ENCODE measurements at places on chromosomes 6 and 20.
A peak's percentile ranks its signal among the peaks of the same experiment; 100 is the strongest.

DNA sequence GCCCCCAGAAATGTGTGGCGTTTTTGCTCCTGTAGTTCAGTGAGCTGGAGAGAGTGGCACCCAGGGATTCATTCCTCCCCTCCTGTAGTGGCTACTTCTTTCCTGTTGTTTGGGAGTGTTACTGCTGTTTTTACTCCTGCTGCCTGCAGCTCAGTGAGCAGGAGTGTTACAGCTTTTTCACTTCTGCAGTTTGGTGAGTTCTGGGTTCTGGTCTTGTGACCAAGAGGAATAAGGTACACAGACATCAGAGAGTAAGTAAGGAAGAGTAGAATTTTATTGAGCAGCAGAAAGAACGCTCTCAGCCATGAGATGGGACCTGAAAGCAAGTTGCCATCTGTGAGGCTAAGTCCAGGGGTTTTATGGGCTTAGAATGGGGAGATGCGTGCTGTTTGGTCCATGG, 966.3 kb upstream of the CITED2 start:
- DNase-seq: no peak

GRCh38 chr20:13166011-13166410, 55.1 kb upstream of the ISM1 start:
- no peak for DNase-seq

DNA sequence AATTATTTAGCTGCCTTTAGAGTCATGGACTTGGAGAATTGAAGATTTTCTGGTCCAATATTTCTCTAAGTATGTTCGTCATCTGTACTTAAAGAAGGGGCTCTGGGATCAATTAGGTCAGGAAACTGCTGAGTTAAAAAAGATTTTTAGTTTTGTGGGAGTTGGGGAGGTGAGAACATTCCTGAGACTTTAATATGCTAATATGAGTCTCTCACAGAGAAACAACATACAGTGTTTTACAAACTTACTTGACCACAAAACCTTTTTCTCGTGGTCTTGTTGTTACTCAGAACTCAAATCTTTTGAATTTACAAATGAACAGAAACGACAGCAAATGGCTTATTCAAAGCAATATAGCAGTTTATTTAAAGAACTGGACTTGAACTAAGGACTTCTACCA, 67.9 kb downstream of the LIN28B start:
- DNase-seq: no peak

GRCh38 chr6:65161661-65162060, 545.4 kb downstream of the EYS start:
- no peak for DNase-seq

- peak; percentile 78 for DNase-seq
Measured at GRCh38 chr6:34414999-34415858, 10.6 kb downstream of the RPS10 start.

- DNase-seq: no peak
Measured at GRCh38 chr6:43669922-43670622, 17.5 kb downstream of the MRPS18A start.

DNA sequence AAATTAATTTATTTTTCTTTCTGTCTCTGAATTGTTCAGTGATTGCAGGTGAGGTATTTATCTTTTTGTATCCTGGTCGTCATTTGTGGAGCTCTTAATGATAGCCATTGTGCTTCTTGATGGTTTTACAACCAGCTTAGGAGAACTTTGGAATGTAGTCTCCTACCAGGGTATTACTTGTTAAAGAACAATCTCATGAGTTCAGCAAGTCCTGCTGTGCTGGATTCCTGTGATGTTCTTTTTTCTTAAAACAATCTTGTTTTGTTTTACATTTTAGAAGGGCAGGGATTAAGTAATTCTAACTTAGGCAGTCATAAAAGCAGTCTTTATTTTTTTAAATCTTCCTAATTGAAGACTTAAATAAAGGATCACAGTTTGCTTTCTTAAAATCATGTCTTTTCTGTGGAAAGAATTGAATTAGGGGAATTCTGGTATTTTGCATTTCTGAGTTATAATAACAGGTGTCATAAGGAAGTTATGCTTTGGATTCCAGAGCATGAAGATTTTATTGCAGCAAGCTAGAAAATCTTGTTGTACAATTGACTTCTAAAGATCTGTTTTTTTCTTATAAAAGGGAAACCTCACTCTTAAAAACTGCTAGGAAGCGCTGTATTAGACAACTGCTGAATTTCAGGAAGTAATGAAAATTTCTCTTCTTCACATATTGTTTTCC, 23.7 kb downstream of the RIOK1 start:
- peak; percentile 51 for DNase-seq

- no peak for DNase-seq
Measured at GRCh38 chr6:122714059-122714458, 65.5 kb upstream of the FABP7 start.

DNA sequence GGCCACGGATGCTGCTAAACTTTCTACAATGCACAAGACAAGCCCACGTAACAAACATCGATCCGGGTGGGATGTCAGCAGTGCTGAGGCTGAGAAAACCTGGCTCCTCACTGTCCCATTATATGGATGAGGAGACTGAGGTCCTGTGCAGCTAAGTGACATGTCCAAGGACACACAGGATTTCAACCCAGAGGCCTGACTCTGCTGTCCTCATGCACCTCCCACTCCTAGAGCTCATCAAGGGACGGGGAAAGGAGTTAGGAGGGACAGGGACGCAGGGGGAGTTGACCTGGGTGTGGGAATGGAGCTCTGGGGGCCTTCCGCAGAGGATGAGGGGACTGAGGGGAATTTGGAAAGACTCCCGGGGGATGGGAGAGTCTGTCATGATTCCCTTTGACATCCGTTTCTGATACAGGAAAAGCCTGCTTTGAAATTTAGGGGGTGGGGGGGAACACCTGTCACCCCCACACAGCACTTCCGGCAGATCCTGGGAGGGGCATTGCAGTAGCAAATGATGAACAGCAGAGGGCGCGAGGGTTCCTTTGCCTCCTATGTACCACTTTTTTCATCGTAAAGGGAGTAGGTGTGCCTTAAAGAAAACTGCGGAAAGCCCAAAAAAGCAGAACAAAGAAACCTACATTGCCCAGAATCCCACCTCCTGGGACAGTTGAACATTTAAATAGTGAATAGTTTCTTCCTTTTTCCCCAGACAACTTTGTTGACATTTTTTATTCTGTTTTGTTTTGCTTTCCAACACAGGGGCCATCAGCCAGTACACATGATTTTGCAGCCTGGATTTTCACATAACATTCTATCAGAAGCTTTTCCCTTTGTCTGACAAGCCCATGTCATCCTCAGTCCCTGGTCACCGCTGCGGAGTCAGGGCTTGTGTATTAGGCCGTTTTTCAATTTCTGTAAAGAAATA, 48.6 kb downstream of the SLC2A10 start:
- DNase-seq: peak; percentile 55

DNA sequence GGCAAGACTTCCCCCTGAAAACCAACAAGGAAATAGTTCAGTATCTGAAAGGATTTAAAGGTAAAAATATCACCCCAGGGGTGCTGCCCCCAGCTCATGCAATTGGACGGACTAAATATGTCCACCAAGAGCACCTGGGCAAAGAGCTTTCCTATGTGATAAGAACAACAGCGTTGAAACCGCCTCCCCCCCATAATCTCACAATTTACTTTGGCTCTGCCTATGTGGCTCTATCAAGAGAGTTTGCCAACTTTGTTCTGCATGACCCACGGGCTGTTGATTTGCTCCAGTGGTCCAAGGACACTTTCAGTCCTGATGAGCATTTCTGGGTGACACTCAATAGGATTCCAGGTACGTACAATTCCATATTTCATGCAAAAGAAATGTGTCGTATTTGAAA, 35.8 kb downstream of the GCNT2 start:
- DNase-seq: no peak

DNA sequence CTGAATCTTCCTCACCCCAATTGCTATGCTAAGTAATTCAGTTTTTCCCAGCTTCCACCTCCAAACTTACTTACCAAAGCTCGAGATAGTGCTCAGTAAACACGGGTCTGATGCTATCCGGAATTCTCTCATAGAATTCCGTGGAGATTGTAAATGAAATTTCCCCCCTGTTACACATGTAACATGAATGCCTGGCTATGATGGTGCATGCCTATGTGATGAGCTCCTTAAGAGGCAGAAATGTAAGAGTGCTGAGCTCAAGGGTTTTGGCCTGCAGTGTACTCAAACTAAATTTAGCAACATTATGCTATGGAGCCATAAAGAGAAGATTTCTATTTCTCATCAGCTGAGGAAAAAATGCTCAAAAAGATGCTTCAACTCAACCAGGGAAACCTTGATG, 133.4 kb upstream of the FUT9 start:
- no peak for DNase-seq

- no peak for DNase-seq
Measured at GRCh38 chr20:59443550-59443949, 143.1 kb downstream of the EDN3 start.

DNA sequence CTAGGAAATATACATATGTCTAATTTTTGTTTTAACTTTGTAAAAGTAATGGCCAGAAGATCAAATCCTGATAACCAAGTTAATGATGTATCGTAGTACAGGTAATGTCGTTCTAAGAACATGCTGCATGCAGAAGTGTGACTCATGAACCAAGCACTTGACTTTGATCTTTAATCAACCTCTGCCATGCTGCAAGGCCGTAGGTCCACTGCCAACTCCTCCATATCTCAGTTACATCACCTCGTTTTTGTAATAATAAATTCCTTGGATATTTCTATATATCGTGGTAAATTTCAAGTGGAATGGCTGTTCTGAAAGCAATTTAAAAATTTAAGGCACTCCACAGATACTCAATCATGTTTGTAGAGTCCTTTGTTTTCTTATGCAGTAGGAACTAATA, 771.7 kb downstream of the EPHA7 start:
- DNase-seq: no peak

DNA sequence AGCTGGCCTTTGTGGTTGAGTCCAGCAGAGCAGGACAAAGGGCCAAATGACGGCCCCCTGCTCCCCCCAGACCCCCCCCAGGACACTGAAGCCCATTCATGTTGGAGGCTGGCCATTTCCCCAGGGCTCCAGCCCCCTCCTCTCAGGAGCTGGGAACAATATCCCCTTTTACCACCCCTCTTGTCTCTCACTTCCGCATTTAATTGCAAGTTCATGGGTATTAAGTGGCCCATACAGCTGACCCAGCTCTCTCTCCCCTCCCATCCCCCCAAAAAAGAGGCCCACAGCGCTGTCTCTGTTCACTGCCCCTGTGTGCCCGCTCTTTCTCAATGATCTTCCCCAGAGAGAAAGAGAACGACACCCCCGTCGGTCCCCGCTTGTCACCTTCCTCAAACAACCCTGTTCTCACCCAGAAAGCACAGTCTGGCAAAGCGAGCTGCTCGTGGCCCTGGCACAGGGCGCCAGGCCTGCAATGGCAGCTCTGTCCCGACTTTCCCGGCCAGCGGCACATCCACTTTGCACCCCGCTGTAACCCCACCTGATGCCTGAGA, 30.4 kb downstream of the PREX1 start:
- no peak for DNase-seq

- DNase-seq: peak; percentile 90
Measured at GRCh38 chr20:46946796-46947195, 52.2 kb downstream of the EYA2 start.

DNA sequence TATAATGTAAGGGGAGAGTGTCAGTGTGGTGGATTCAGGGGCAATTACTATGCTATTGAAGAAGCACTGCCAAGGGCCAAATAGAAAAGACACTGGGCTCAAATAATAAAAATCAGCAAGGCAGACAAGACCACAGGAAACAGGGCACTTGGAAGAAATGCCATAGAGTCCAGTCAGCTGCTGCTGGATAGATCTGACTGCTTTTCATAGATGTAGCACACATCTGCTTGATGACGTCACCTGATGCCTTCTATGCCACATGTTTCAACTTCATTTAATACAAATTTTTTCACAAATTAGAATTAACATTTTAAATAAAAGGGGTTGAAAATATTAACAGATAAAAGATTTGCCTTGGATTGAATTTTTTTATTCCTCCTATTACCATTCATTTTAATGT, 23.9 kb upstream of the AHI1 start:
- DNase-seq: no peak

- no peak for DNase-seq
Measured at GRCh38 chr6:11845664-11846577, 67.3 kb upstream of the ADTRP start.

- DNase-seq: no peak
Measured at GRCh38 chr6:54217018-54217417, 91.2 kb upstream of the TINAG start.

DNA sequence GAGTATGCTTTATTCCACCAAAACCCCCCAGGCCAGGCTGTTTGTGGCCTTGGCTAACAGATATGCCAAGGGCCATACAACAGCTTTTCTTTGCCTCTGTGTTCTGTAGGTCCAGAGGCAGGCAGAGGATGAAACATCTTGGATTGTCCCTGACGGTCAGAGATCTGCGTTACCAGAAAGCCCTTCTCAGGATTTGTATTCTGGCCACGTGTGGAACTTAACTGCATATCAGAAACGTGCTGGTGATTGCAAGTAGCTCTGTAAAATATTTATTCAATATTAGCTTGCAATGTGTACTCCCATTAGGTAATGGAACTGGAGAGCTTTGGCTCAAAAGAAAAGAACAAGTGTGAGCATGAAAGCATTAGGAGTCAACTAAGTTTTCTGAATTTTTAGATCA, 275.0 kb downstream of the CBLN4 start:
- no peak for DNase-seq

DNA sequence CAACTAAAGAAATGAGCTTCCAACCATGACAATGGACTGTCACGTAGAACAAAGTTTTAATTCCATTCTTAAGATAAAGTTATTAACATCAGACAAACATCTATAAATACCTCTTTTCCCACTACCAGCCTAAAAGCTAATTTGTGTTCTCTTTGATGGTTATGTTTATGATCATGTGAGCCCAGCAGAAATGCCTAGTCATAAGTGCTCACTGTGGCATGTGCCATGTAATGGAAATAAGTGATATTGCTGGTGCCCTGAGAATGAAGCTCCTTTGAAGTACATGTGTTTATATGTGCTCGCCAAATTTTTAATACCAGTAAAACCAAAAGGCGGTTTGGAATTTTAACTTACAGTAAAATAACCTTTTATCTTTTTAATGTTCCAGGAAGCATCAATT, 205.8 kb downstream of the ISM1 start:
- DNase-seq: no peak

DNA sequence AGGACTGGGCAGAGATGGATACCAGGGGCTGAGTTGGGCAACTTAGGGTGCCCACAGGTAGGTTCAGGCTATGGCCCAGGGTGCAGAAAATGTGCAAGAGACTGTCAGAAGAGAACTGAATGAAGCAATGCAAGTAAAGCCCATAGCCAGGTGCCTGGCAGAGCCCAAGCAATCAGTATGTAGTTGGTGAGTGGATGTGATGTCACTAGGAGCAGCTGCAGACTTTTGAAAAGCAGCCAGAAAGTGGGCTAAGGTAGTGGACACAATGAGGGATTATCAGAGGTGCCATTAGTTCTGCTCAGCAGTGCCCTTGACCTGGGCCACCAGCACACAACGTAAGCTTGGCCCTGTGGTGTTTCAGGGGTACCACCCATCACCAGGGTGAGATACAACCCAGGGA, 135.3 kb downstream of the SOBP start:
- DNase-seq: no peak

GRCh38 chr6:31663961-31664789, 622 bp downstream of the GPANK1 start:
- DNase-seq: peak; percentile 81

Data from astrocyte of the spinal cord (primary cell).